CD4-positive, alpha-beta T cell treated with Interleukin-15 for 1 hour (primary cell): ENCODE measurements at places on chromosomes 1 and 21.

GRCh38 chr1:90727917-90728501 is 10.9 kb upstream of the BARHL2 start:
- no peak for DNase-seq

DNA sequence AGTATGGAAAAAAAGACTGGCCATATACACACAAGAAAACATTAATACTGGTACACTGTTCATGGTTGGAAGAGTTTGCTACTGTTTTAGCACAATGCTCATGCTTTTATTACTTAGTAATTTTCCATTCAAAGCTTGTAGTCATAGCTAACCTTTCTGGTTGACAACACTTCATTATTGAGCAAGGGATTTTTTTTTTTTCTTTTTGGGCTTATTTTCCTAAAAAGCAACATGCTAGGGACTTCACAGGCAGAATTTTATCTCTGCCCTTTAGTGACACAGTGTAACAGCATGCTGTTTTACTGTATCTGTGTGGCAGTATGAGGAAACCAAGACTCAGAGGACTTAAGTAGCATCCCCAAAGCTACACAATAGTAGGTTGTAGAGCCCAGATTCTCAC is 58.5 kb downstream of the FGGY start:
- DNase-seq, result no peak

DNA sequence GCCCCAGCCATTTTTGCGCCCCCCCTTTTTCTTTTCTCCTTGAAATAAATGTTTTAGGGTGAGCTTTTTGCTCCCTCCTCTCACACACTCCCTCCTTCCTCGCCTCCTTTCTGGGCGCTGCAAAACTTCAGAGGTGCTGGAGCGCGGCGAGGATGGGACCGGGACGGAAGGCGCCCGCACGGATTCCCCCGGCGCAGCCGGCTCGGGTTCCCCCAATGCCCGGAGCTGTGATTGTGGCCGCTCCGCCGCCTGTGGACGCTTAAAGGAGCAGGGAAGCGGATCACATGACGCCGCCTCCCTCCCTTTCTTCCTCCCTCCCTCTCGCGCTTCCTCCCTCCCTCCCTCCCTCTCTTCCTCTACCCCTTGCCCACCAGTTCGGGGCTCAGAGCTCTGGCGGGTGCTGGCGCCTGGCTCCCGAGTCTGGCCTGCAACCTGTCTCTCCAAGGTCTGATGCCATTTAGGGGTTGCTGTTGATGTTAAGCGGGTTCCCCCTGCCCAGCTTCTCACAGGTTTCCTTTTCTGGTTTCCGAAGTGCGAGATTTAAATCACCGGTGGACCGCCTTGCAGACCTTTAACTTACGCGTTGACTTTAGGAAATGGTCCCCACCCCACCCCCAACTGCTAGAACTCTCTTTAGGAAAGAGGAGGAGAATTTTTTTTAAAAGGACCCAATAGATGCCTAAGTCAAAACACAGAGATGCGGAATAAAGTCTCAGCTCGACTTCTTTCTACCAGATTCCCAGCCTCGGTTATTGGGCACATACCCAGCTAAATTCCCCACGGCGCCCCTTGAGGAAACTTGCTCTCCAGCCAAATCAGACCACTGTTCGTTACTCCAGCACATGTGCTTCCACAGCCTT is at the start of gene WLS:
TSS of gene WLS (minus strand) at position 235 of the 860 bp plus-strand sequence. CDS start at position 11, 224 bp downstream.
- peak; percentile 22 for DNase-seq

- DNase-seq, result no peak
These were observed 404.7 kb downstream of the LMO4 start for GRCh38 chr1:87733386-87733785.

GRCh38 chr1:153880962-153881361 is 41.8 kb downstream of the GATAD2B start:
- DNase-seq, result peak; percentile 65

GRCh38 chr1:29396438-29397255 is 160.3 kb downstream of the PTPRU start:
- no peak for DNase-seq

- no peak for DNase-seq
These were observed 134.2 kb downstream of the TLR5 start for GRCh38 chr1:223008808-223009207.

GRCh38 chr1:41728403-41729202 is 190.1 kb downstream of the HIVEP3 start:
- peak; percentile 87 for DNase-seq
